MCF 10A (cell line): ENCODE measurements at places on chromosomes 3 and 15. TPM values are rescaled to one million over a fixed set of nuclear protein-coding genes. Genes with fewer than 3 reads are reported as not detected.

FBXO40 gene
- not detected in 2 replicates for total RNA-seq

BNC1 gene
- total RNA-seq: 68.3 and 93.5 TPM in 2 replicates

ACKR4 gene
- total RNA-seq: not detected in 2 replicates

MFSD1 gene
- 28.9 and 34.7 TPM in 2 replicates for total RNA-seq

SLC2A2 gene
- total RNA-seq: not detected in 2 replicates

DCLK3 gene
- total RNA-seq: not detected in 2 replicates

SPINK8 gene
- total RNA-seq: not detected in 2 replicates

DNA sequence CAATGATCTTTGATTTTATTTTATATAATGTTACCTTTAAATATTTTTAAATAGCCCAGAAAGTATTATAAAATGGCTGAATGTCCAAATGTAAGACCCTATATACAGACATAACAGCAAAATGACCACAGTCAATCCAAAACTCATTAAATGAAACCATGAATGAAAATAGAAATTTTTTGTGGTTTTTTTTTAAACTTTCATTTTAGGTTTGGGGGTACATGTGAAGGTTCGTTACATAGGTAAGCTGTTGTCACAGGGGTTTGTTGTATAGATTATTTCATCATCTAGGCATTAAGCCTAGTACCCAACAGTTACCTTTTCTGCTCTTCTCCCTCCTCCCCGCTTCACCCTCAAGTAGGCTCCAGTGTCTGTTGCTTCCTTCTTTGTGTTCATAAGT, 108.8 kb downstream of the FAIM start:
- H3K27ac ChIP-seq: no peak overlapping the region
- H3K27me3 ChIP-seq: no peaks in the 10 kb centered on the region
- no peaks in the 10 kb centered on the region for H3K4me1 ChIP-seq
- peaks cover 21% of the 10 kb centered on the region for H3K36me3 ChIP-seq

DNA sequence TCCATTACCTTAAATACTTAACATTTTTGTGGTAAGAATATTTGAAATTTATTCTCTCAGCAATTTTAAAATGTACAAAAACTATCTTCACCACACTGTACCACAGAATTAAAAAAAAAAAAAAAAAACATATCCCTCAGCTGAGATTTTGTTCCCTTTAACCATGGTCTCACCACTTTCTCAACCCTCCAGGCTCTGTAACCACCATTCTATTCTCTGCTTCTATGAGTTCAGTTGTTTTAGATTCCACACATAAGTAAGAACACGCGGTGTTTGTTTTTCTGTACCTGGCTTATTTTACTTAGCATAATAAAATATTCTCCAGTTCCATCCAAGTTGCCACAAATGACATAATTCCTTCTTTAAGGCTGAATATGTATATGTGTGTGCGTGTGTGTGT, 41.5 kb downstream of the CSNK1G1 start:
- no peak for DNase-seq
- no peak overlapping the region for H3K4me3 ChIP-seq
- H3K27ac ChIP-seq: no peak overlapping the region
- no peaks in the 10 kb centered on the region for H3K27me3 ChIP-seq
- peaks cover 6% of the 10 kb centered on the region for H3K36me3 ChIP-seq
- H3K4me1 ChIP-seq: no peaks in the 10 kb centered on the region

GRCh38 chr15:51938286-51938685, 33.3 kb downstream of the LEO1 start:
- H3K27ac ChIP-seq: no peak overlapping the region
- no peak for DNase-seq
- H3K4me3 ChIP-seq: no peak overlapping the region
- peaks cover 91% of the 10 kb centered on the region for H3K36me3 ChIP-seq
- no peaks in the 10 kb centered on the region for H3K27me3 ChIP-seq

DNA sequence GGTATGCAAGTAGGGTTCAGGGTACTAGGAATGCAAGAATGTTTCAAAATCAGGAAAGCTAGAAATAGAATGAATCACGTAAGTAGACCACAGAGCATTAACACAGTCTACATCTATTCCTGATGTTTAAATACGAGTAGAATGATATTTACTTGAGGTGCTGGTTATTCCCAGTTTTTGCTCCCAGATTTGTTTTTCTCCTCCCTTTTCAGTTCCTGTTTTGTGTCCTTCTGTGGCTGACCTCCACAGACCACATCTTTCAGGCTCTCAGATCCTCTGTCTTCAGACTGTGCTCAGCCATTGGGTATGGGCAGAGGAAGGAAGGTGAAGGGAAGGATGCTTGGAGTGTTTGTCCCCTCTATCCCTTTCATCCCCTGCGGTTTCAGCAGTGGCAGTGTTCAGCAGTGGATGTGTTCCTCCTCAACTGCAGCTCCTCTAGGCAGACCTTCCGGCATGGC, 276.6 kb downstream of the ZNF621 start:
- H3K27me3 ChIP-seq: no peaks in the 10 kb centered on the region
- peak overlapping the region; percentile 4 for H3K4me3 ChIP-seq
- no peaks in the 10 kb centered on the region for H3K36me3 ChIP-seq
- peak; percentile 44 for DNase-seq
- H3K4me1 ChIP-seq: peaks cover 29% of the 10 kb centered on the region

DNA sequence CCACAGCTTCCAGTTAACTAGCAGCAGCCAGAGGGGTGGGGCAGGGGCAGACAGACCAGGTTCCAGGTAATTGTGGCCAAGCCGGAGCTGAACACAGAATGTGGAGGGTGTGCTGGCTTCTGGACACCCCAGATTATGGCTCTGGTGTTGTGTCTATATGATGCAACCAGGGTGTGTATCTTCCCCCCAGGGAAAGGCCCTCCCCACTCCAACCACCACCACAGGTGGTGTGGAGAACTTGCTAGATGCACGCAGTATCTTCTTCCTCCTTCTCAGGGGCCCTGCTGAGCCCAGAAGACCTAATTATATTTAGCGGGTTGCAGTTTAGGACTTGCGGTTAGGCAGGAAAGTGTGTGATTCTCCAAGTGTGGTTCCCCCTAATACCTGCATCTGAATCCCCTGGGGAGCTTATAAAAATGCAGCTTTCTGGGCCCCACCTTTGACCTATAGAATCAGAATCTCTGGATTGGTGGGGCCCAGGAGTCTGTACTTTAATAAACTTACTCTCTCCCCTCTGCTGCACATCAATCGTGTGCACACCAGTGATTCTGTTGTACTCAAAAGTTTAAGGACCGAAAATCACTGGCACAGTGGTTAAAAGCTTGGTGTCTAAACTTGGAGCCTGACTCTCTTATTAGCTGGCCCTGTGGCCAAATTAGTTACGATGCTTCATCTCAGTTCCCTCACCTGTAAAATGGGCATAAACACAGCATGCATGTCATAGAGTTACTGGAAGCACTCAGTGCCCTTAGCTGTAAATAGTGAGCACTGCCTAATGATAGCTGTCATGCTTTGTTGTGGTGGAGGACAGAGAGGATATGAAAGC, 379.1 kb upstream of the PROK2 start:
- H3K36me3 ChIP-seq: no peaks in the 10 kb centered on the region
- no peaks in the 10 kb centered on the region for H3K27me3 ChIP-seq
- no peak overlapping the region for H3K4me3 ChIP-seq
- no peak overlapping the region for H3K27ac ChIP-seq

DNA sequence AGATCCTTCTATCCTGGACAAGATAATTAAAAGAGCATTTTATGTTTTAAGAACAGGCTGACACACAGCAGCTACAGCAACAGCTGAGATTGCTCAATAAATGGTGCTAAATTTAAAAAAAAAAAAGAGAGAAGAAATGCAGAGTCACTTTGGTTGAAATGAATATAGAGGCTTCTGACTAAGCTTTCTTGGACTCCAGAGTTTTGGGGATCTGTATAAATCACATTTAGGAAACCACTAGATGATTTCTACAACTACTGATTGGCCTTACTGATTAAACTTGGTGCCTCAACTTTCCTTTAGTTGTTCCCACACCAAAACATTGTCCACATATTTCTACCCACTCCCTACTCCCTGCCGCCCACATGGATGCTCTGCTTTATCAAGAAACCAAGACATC, 132.9 kb upstream of the ZBTB20 start:
- no peaks in the 10 kb centered on the region for H3K4me1 ChIP-seq
- no peak for DNase-seq
- H3K27ac ChIP-seq: no peak overlapping the region
- no peak overlapping the region for H3K4me3 ChIP-seq
- H3K27me3 ChIP-seq: no peaks in the 10 kb centered on the region

- no peaks in the 10 kb centered on the region for H3K27me3 ChIP-seq
- H3K36me3 ChIP-seq: peaks cover 6% of the 10 kb centered on the region
- no peak overlapping the region for H3K27ac ChIP-seq
- peaks cover 26% of the 10 kb centered on the region for H3K4me1 ChIP-seq
- no peak overlapping the region for H3K4me3 ChIP-seq
Measured at GRCh38 chr15:64596701-64597476, 136.5 kb downstream of the ZNF609 start.

DNA sequence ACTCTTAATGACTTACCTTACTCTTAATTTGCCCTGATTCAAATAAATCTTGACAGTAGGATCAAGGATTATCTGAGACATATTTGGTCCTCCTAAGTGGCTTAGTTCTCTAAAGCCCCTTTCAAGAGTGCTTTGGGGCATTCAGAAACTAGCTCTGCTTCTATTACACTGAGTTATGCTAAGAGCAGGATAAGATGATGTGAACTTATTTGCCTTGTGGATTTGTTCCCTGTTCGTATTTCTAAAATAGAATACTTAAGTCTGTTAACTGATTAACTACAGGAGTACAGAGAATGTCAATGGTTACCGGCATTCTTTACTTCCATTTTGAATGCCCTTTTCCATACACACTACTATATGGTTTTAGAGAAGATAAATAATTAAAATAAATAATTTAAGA, 14.8 kb upstream of the FRMD4B start:
- peaks cover 12% of the 10 kb centered on the region for H3K36me3 ChIP-seq
- no peaks in the 10 kb centered on the region for H3K27me3 ChIP-seq
- no peaks in the 10 kb centered on the region for H3K4me1 ChIP-seq
- DNase-seq: no peak

GRCh38 chr3:186221760-186222378, 113.0 kb upstream of the ETV5 start:
- H3K36me3 ChIP-seq: no peaks in the 10 kb centered on the region
- H3K27me3 ChIP-seq: peaks cover 34% of the 10 kb centered on the region
- H3K4me1 ChIP-seq: no peaks in the 10 kb centered on the region
- no peak for DNase-seq

DNA sequence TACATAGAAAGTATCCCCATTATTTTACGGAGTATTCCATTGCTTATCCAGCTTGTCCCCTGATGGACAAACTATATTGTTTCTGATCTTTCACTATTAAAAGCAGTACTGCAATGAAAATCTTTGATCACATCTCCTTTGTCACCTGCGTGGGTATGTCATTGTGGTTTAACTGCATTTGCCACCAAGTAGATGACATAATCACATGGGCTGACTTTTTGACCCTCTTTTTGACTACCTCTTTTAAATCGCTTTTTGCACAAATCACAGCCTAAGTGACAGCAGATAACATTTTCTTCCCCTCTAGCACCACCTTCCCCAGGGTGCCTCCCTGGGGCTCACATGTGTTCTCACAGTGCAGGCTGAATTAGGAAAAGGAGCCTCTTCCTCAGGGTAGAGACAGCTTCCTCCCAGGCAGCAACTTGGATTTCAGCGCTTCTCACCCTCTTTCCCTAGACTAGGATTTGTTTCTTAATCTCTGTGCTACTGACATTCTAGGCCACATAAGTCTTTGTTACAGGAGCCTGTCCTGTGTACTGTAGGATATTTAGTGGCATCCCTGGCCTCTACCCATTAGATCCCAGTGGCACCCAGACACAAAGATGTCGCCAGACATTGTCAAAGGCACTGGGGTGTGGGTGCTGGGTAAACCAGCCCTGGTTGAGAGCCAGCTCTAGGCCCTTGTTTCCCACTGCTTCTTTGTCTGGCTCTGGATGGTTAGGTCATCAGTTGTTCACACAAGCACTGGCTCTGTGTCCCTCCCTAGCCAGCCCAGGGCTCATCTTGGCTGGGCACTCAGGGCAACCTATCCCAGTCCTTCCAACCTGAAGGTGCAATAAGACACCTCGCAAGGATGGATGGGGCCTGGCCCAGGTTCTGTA, 1.3 kb upstream of the RBP1 start:
- no peaks in the 10 kb centered on the region for H3K27me3 ChIP-seq
- H3K4me1 ChIP-seq: peaks cover 1% of the 10 kb centered on the region
- no peak overlapping the region for H3K4me3 ChIP-seq
- peaks cover 6% of the 10 kb centered on the region for H3K36me3 ChIP-seq
- no peak overlapping the region for H3K27ac ChIP-seq

- no peak overlapping the region for H3K4me3 ChIP-seq
- no peak overlapping the region for H3K27ac ChIP-seq
- H3K27me3 ChIP-seq: no peaks in the 10 kb centered on the region
- DNase-seq: no peak
- H3K36me3 ChIP-seq: no peaks in the 10 kb centered on the region
Measured at GRCh38 chr3:40019376-40019775, 210.0 kb downstream of the MYRIP start.

- H3K4me1 ChIP-seq: no peaks in the 10 kb centered on the region
- peak; percentile 6 for DNase-seq
- no peak overlapping the region for H3K4me3 ChIP-seq
- H3K27ac ChIP-seq: no peak overlapping the region
- no peaks in the 10 kb centered on the region for H3K36me3 ChIP-seq
Measured at GRCh38 chr3:78048698-78049097, 1008.8 kb downstream of the ROBO2 start.

DNA sequence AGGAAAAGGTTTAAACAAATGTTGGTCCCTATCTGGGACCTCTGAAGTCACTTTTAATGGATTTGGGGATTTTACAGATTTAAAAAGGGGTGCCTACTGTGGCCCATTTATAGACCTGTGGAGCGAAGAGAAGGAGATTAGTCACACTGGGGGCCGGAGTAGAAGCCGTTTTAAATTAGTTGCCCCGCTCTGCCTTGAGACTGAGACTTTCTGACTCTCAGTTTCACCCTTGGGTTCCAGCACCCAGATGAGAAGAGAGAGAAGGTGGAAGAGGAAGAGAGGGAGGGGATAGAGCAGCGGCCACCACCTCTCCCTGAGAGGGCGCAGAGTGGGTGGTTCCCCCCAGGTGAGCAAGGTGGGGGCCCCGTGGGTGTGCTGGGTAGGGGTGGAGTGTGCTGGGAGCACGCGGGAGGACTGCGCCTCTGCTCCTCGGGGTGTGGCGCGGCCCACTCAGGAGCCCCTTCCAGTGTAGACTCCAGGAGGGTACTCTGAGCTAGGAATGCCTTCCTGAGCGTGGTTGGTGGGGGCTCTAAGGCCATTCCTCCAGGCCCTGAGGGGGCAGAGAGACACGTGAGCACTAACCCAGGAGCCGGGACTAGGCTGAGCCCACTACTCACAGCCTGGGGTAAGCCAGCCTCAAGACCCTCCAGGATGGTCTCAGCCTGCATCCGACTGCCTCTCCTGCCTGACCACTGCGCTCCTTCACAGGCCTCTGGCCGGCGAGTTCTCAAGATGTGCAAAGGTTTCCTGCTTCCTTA, 32.6 kb upstream of the RAB6B start:
- no peak overlapping the region for H3K27ac ChIP-seq
- H3K4me1 ChIP-seq: peaks cover 13% of the 10 kb centered on the region
- no peak for DNase-seq
- H3K27me3 ChIP-seq: peaks cover 21% of the 10 kb centered on the region
- H3K4me3 ChIP-seq: no peak overlapping the region

DNA sequence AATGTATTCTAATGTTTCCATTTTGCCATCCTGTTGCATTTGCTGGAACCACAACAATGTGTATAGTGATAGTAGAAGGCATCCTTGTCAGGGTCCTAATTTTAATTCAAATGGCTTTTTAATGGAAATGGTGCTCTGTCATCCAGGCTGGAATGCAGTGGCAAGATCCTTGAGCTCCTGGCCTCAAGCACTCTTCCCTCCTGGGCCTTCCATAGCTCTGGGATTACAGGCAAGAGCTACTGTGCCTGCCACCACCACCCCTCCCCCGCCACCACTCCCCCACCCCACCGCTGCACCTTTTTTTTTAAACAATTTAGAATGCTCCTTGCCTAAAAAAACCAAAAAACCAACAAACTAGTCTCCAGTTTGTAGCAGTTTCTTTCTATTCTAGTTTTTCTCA, 15.2 kb upstream of the IQCF6 start:
- H3K27ac ChIP-seq: no peak overlapping the region
- DNase-seq: no peak
- no peak overlapping the region for H3K4me3 ChIP-seq
- no peaks in the 10 kb centered on the region for H3K36me3 ChIP-seq
- no peaks in the 10 kb centered on the region for H3K27me3 ChIP-seq
- H3K4me1 ChIP-seq: peaks cover 13% of the 10 kb centered on the region
